CD4-positive, alpha-beta T cell treated with Interleukin-1 beta for 1 hour (primary cell): ENCODE measurements at places on chromosomes 7 and 10.
A peak's percentile ranks its signal among the peaks of the same experiment; 100 is the strongest.

DNA sequence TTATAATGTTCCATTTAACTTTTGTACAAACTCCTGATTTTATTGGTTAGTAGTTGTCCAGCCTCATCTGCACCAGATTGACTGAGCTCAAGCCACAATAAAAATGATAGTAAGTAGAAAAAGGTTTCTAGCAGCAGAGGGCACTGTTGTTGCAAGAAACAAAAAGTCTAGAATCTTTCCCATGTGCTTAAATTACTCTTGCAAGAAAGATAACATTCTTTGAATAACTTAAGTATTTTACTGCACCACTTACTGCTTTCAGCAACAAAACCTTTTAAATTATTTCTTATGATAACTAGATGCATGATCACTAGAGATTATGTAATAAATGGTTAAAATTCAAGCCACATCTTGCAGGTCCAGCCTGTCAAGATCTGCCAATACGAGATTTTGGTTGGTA lies 27.0 kb downstream of the LMOD2 start:
- DNase-seq: no peak

GRCh38 chr7:143372070-143372469 lies 9.1 kb upstream of the ZYX start:
- DNase-seq: peak; percentile 66

DNA sequence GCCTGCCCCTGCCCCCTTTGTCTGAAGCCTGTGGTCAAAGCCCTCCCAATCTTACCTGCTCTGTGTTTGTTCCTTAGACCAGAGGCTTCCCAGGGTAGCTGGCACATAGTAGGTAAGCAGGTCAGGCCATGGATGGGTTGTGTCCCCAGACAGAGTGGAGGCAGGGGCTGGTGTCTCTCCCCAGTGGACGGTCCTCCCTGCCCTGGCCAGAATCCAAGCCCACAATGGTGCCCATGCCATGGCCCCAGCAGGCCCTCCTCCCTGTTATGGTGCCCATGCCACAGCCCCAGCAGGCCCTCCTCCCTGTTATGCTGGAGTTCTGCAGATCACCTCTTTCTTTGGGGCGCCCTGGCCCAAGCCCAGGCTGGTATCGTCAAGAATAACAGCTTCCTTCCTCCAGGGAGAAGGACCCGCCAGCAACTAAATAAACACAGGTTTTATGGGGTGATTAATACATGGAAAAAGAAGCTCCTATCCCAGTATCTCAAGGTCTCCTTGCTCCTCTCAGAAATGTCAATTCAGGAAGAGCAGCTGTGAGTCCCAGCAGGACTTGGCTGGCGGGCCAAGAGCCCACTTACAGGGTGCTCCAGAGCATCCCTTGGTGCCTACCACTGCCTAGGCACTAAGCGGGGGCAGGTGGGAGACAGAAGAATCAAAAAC lies 82.0 kb downstream of the NEURL1 start:
- no peak for DNase-seq

GRCh38 chr10:78516756-78517155 lies 483.1 kb downstream of the RPS24 start:
- no peak for DNase-seq

DNA sequence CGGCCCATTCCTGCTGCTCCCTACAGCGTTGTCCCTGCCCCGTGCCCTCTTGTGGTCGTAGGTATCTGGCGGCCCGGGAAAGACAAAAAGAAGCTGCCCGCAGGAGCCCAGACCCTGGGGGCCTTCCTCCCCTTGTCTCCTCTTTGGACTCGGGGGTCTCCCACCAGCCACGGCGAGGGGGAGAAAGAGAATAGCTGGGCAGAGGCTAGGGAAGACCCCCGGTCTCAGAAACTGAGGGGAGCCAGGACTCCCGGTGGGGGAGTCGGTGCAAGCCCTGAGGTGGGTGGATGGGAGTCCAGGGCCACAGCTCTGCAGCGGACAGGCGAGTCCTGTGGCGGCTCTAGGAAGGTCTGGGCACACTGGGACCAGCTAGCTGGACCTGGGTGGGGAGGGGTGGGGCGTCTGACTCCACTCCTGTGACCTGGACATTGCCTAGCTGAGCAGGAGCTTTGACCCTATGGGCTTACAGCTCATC lies 1.3 kb upstream of the SH2D4B start:
- no peak for DNase-seq
